ENCODE measurements at places on chromosomes 6 and 20.

GRCh38 chr6:77656999-77657764 lies 4.3 kb downstream of the MEI4 start:
- no peak for DNase-seq

GRCh38 chr6:112920994-112921393 lies 573.9 kb downstream of the RFPL4B start:
- no peak for DNase-seq

DNA sequence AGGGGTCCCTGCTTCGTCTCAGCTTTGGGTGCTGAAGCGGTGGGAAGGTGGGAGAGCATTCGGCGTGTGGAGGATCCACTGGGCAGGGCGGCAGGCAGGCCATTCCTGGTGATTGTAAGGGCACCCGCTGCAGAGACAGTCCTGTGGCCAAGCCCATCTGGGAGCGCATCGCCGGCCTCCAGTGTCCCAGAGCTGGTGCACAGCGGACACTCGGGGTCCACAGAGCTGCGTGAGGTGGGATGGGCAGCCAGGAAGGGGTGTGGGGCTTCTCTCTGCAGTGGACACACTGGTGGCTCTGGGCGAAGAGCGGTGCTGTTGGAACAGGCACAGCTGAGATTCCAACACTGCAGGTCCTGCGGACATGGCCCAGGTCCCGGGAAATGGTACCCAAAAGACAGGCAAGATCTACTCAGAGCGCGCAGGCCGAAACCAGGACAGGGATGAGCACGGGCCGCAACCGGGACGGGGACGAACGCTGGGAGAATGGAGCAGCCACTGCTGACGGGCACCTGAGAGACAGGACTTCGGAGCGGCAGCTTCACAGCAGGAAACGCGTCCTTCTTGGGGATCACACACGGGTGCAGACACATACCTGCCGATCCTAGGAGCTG lies 188.2 kb downstream of the ERMARD start:
- DNase-seq: no peak

DNA sequence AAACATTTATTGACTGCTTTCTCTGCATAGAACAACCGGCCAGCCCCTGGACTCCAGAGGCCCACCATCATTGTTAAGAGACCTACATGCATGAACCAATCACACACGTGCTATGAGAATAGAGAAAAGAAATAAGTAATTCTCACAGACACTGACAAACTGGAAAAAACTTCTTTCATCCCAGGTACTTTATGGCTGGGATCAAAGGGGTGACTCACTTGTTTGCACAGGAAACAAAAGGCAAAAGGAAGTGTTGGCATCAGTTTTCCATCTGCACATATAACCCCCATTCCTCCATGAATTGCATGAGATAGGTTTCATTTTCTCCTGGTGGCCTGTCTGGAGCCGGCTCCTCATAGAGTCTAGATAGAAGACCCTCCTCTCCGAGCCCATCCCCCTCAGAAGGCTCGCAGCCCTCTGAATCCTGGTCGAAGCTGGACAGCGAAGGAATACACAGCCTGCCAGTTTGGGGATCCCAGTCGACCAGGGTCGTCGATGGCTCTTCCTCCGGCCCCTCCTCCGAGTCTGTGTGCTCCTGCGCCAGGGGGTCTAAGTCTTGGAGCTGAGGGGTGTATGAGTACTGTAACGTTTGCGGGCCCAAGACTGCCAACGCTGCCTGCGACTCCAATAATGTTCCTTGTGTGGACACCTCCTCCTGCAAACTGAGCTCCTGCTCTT lies 43.3 kb downstream of the IL20RA start:
- DNase-seq: no peak

DNA sequence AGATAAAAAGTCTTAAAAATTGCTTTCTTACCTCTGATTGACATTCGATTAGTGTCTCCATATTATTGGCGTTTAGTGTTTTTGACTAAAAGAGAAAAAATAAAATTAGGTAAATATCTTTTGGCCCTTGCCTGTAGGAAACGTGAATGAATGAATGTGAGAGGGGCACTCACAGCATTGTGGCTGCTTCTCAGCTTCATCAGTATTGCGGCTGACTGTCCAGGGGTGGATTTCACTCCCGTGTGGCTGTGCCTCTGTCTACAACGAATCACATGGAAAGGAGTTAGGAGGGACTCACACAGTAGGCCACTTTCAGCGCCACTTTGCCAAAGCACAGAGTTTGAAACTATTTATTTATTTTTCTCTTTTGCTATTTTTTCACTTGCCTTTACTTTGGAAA lies 844 bp downstream of the TAGAP start:
- DNase-seq: no peak

GRCh38 chr6:118451839-118452238 lies 96.3 kb upstream of the PLN start:
- no peak for DNase-seq

DNA sequence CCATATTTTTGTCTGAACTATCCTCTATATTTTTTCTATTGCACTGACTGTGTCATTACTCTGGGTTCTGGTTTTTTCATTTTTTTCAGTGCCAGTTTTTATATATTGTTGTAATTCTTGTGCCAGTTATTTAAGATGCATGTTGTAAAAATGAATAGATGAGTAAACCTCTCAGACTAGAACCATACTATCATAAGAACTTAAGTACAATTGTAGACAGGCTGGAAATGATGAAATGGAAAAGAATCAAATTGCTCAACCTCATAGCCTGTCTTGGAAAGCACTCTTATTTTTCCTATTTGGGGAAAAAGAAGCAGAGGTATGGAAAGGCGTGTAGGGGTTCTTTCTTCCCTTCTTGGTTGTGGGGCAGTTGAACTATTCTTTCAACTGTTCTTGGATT lies 30.2 kb downstream of the PANK2 start:
- no peak for DNase-seq

DNA sequence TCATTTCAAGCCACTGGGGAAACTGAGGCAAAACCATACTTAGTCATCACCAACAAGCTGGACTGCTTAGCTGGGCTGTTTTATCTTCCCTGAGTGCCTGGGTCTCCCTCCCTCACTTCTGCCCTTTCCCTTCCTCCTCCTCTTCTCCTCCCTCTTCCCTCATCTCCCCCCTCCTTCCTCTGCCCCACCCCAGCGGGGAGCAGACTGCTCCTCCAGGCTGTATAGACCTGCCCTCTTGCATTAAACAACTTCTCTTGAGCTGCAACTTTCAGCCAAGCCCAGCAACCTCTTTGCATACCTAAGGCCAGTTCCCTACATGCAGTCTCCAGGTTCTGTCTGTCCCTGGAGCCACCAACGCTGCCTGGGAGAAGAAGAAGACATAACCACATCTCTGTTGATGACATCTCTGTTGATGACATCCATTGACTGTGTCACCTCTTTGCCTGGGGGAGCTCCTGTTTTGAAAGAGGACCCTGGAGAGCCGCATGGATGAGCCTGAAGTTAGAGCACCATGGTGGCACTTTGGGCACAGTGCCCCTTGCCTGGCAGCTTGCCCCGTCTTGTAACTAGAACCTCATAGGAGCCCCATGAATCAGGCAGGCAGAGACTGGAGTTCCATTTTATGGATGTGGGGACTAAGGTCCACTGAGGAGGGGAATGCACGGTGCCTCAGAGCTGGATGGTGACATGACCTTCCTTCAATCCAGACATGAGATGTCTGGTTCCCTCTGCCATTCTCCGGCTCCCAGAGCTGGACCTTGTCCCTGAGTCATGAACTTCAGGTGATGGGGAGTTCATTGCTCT lies 7.8 kb upstream of the BPIFB6 start:
- no peak for DNase-seq

DNA sequence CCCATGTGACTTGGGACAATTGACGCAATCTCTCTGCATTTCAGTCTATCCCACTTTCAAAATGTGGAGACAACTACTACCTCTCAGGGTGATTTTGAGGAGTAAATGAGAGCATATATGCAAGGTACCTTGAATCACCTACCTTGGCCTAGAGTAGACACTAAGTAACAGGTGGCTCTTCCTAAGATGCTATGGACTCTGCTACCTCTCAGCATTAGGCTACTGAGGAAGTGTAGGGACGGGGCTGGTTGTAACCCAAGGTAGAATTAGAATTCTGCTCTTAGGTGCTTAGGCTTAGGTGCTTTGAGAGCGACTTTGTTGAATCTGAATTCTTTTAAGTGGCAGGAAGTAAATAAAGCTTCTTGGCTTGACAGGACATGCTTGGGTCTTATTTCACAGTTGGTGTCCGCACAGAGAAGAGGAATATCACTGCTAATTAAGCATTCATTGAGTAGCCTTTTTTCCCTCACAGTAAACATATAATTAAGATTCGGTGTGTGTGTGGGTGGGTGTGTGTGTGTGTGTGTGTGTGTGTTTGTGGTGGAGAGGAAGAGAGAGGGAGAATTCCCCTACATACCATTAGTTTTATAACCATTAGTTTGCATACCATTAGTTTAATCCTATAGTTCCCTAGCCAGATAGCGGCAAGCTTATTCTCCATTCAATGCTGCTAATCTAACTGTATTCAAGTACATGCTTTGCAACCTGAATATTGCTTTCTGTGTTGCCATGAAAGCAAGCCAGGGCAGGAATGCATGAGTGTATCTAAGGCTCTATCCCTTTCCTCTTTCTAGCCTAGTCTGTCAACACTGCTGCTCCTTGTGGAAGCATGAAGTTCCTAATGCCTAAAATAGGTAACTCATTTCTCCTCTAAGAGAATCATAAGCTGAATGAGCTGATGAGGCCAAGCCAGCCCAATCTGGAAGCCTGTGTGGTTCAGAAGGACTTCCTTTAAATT lies 112.5 kb downstream of the IPCEF1 start:
- no peak for DNase-seq

DNA sequence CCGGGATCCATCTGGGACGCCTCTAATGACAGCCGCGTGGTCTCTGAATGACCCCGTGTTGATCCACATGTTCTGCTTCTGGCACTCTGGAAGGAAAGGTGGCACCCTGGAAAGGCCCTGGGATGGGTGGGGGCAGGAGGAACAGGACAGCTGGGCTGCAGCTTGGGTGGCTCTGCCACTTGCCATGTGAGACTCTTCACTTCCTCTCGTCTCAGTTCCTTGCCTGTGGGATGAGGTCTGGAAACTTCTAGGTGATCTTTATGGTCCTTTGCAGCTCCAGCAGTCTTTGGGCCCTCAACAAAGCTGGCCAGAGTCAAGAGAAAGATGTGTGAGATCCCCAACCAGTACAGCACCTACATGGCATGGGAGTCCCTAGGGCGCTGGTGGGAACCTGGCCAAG lies 26.5 kb downstream of the PPP1R3G start:
- no peak for DNase-seq

DNA sequence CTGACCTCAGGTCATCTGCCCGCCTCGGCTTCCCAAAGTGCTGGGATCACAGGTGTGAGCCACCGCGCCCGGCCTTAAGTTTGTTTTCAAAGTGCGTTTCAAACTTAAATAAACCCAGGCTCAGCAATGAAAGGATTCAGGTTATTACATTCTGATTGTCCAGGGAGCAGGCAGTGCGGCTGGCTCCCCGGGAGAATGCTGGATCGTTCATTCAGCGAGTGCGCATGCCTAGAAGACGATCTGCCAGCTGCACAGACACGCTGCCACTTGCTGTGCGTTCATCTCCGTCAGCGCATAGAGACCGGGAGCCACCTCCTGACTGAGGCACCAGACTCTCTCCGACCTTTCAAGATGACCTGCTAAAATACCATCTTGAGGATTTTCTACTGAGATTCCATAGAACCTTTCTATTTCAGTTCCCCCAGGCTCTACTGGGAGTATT lies 163.9 kb upstream of the ZNF217 start:
- no peak for DNase-seq

- no peak for DNase-seq
Observed at GRCh38 chr20:9458138-9458796, 56.1 kb upstream of the LAMP5 start.

Data from stimulated activated CD4-positive, alpha-beta T cell treated with anti-CD3 and anti-CD28 coated beads, Interleukin-4, amount 100 ng/mL, for 4 hours (primary cell).